Hypothalamus (tissue), 51 donors: ENCODE measurements at places on chromosomes 1 and 21.

DNA sequence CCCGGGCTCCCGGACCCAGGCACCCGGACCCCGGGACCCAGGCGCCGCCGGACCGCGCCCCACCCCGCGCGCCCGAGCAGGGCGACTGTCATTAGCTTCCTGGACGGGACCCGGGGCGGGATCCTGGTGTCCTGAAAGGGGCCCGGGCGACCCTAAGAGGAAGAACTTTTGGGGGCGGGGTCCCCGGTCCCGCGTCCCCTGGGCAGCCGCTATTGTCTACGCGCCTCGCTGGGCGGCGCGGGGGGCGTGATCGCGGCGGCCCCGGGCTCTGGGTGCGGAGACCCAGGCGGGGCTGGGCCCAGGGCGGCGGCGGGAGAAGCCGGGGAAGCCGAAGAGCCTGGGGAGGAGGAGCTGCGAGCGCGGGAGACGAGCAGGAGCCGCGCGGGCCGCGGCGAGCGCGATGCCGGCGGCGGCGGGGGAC is 465 bp downstream of the HUNK start:
- no peak for DNase-seq

GRCh38 chr1:22563671-22564602 is 648 bp downstream of the EPHA8 start:
- no peak for DNase-seq

GRCh38 chr1:46735708-46736324 is 16.9 kb upstream of the EFCAB14 start:
- no peak for DNase-seq

DNA sequence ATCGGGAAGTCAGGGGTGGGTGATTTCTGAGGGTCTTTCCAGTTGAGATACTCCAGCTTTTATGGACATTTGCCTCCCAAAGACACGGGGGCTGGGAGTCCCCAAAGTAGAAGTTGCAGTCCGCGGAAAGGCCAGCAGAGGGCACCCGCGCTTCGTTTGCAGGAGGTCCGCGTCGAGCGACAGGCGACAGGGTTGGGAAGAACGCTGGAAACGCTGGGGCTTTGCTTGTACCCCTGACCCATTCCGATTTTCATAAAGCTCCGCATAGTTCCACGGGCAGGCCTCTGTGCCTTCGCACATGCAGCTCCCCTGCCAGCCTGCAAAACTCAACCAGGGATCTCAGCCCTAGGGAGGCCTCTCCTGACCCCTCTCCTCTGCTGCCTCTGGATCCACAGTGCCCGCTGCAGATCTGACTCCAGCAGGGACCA is 44.2 kb upstream of the LAPTM5 start:
- peak; percentile 78 for DNase-seq

DNA sequence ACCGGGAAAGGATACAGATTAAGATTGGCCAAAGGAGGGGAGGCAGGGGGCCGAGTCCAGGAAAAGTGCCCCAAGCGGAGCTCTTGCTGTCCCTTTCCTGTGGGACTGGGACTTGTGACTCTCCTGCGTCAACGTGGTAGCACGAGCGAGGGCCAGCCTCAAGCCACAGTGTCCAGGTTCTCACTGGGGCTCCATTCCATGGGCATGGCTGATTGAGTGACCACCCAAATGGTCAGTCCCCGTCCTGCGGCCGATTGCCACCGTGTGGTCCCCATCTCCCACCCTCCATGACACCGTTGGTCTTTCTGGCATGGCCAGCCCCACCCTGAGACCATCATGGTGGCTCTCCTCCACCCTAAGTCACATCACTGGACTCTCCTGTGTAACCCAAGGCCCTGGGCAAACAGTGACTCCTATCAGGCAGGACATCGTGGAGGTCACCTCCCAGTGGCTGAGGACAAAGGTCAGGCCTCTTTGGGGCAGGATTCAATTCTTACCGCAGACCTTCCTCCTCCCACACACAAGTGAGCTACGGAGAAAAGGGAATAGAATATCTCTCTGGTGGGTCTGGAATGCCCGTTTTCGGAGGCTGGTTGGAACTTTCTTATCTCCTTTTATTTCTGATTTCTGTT is 8.9 kb upstream of the C1orf174 start:
- DNase-seq, result no peak

- DNase-seq, result no peak
Measured at GRCh38 chr1:18960409-18960808, 3.9 kb upstream of the IFFO2 start.

GRCh38 chr1:207890136-207890738 is 20.7 kb downstream of the CD34 start:
- no peak for DNase-seq

DNA sequence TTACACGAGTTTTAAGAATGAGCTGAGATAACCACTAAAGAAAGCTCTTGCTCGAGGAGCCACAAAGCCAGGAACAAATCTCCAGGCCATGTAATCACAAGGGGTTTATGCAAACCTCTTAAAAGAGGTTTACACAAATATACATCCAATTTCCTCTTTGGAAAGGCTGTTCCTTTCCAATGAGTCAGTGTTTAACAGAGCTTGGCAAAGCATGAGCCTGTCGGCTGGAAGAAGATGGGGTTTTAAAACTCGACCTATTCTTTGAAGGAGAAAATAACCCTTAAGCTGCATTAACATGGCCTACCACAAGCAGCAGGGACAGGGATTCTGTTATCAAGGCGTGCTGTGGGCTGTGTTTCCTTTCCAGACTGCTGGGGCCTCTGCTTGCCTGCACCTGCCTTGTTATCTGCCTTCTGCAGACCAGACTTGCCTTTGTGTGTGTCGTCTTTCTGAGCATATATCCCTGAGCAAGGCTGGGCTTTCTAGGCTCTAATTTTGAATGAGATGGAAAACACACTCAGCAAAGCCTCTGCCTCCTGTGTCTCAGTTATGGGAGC is 40.6 kb upstream of the CYP2J2 start:
- no peak for DNase-seq

DNA sequence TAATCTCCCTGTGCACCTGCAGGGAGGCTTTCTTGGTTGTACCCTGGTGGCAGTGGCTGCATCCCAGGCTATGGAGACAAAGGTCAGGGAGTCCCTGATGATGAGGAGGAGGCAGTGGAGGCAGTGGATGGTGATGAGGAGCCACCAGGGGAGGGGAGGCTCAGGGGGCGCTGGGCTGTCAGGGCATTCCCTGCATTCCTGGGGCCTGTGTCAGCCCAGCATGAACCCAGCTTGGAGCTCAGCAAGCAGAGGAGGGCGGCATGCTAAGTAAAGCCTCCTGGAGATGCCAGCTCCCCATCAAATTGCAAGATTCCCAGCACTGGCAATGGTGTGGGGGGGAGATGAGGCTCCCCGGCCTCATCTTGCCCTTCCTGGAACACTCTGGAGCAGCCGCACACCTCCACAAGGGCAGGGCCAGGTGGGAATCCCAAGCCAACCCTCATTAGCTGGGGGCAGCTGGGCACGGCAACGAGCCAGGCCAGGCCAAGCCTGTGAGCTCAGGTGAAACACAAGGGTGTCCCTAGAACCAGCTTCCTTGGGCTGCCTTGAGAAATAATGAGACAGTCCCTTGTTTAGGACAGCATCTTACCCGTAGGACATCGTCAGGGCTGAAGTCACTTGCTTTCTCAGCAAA is 469.5 kb downstream of the MATN1 start:
- DNase-seq, result no peak

DNA sequence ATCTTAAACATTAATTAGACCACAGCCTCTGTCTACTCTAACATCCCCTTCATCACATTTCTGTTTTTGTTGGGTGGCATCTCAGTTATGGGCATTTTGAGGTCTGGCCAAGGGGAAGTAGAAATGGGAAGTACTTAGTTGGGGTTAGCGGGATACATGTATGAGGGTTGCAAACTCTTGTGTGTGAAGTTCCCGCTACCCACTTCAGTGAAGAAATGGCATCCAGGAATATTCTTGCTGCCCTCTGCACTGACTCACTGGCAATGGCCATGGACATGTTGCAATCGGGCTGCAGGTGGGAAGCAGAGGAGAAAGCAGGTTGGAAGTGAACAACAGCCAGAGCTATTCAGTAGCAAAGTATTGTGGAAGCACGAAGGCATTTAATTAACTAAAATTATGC is 7.4 kb downstream of the CD48 start:
- DNase-seq, result no peak

GRCh38 chr1:24081190-24081589 is 30.7 kb downstream of the MYOM3 start:
- no peak for DNase-seq

DNA sequence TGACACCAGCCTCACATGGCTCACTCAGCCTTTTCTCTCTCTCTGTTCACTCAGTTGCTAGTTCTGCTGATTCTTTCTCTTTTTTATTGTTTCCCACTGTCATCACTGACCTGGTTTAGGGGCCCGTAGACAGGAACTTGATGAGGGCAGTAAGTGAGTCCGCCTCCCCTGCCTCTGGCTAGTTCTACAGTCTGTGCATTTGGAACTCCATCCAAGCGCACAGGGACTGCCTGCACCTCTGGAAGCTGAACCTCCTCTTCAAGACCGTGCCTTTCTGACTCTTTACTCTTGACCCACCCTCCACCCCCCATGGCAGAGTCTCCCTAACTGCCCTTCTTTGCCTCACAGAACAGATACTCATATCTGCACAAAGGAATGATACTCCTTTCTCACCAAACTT is 4.2 kb downstream of the TENT5C start:
- DNase-seq, result no peak

GRCh38 chr1:59399642-59400041 is 102.7 kb downstream of the FGGY start:
- DNase-seq, result no peak

DNA sequence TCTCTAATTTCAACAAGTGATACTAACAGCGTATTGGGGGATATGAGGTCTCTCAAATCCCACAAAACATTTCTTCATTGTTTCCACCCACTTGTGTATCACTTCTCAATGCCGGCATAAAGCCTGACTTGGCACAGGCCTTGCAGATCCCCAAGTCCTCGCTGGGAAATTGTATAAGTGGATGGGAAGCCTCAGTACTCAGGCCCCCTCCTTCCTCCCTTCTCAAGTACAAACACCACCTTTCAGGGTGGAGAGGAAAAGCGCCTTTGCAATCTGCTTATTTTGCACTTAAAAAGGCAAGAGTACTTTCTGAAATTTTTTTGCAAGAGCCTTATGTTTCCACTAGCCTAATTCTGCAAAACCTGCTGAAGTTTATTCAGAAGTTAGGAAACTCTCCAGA is 25.8 kb upstream of the KLHDC8A start:
- DNase-seq, result no peak
